ENCODE measurements at places on chromosomes 16 and 17.

DNA sequence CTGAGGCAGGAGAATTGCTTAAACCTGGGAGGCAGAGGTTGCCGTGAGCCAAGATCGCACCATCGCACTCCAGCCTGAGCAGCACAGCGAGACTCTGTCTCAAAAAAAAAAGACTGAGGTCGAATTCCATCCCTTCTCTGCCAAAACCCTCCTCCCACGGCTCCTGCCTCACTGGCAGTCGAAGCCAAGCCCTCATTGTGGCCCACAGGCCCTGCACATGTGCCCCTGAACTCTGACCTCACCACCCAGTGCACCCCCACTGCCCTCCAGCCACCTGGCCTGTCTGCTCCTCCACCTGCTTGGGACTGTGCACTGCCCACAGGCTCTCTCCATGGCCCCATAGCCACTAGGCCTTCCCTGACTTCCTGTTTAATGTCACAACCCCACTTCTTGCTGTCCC, 7.0 kb downstream of the MYO15A start:
- DNase-seq, result no peak

- DNase-seq, result peak; percentile 26
These were observed 791 bp downstream of the DNAI2 start for GRCh38 chr17:74274709-74275340.

DNA sequence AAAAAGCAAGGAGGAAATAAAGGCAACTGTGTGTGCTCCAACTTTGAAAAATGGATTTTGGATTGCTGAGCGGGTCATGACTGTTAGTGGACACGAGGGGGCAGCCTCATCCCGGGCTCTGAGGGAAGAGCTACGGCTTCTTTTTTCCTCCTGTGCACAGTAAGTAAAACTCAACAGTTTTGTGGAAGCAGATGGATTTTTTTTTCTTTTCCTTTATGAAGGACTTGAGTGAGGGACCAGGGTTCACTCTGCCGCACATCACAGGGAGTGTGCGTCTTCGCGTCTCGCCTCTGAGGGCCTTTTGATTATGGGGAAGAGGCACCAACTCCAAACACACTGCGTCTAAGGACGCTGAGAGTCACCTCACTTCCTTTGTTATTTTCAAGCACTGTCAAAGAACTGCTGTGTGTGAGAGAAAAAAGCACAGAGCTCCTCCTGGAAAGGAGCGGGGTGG, 80.3 kb upstream of the GOT2 start:
- DNase-seq, result peak; percentile 1

DNA sequence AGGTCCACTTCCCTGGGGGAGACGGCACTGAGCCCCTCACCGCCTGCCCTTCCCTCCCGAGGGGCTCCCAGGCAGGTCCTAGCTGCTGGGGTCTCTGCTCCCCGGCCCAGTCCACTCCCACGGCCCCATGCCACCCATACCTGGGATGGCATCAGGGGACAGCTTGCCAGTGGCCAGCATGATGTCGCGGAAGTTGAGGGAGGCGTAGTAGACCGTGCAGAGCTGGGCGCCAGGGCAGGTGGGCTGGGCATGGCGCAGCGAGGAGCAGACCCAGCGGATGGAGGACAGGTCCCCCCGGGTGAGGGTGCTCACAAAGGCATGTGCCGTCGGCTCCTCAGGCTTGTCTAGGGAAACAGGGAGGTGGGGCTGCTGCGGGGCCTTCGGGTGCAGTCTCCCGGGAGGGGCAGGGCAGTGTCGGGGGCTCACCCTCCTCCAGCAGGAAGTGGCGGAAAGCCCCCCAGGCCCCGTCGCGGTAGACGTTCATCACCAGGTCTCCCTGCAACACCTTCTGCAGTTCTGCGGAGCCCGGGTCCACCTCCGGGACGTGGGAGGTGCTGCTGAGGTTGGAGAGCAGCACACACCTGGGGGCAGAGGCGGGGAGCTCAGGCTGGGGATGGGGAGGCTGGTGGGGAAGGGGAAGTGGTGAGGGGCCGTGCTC, 13.5 kb downstream of the FASN start:
- DNase-seq, result no peak

GRCh38 chr17:74647871-74648672, 24.5 kb upstream of the CD300E start:
- no peak for DNase-seq

GRCh38 chr17:67417507-67417906, 40.4 kb downstream of the PITPNC1 start:
- DNase-seq, result no peak

DNA sequence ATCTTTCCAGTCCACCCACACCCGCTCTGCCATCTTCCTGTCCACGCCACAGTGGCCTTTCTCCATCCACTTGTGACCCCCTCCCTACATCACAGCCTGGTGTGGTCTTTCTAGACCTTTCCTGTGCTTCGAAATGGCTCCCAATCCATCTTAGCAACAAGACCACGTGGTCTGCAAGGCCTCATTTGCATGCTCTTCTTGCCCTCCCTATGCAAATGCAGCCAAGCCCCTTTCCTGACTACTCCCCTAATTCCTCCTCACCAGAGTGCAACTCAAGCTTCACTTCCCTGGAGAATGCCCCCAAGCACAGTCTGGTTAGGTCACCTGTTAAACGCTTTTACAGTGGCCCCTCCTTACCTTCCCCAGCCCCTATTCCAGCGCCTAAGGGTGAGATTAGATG, 6.1 kb downstream of the PPP1R9B start:
- DNase-seq, result no peak

- no peak for DNase-seq
These were observed 100.9 kb downstream of the AMFR start for GRCh38 chr16:56324406-56324805.

DNA sequence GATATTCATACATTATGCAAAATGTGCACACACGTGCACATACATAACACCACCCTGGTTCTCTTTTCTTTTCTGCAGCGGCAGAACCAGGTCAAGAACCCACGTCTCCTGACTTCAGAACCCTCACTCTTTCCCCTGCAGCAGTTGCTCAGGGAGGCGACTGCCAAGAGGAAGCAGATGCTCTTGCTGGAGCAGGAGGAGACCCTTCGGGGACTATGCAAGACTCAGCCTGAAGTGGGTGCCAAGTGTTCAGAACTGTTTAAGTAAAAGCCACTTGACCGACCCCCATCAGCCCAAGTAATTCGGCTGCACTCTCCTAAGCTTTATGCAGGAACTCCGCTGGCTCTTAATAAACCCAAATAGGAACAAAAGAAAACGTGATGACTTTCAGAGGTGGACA, 193.8 kb downstream of the SLC39A11 start:
- DNase-seq, result no peak

DNA sequence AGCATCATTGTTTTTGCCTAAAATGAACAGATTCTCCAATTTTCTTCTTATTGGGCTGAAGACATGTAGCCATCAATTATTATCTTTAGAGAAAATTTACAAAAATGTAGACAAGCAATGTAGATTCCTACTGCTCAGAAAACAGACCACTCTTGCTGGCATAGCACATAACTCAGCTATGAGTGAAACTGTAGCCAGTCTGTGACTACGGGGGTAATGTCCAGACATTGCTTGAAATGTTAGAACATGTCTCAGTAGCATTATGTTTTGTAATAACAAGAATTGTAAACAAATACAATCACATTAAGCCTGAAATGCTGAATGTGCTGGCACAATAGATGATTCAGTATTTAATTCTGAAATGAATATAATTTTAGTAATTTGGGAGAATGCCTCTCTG, 265.7 kb upstream of the KCNJ16 start:
- no peak for DNase-seq

GRCh38 chr16:9048302-9048700, 43.1 kb upstream of the HAPSTR1 start:
- no peak for DNase-seq

DNA sequence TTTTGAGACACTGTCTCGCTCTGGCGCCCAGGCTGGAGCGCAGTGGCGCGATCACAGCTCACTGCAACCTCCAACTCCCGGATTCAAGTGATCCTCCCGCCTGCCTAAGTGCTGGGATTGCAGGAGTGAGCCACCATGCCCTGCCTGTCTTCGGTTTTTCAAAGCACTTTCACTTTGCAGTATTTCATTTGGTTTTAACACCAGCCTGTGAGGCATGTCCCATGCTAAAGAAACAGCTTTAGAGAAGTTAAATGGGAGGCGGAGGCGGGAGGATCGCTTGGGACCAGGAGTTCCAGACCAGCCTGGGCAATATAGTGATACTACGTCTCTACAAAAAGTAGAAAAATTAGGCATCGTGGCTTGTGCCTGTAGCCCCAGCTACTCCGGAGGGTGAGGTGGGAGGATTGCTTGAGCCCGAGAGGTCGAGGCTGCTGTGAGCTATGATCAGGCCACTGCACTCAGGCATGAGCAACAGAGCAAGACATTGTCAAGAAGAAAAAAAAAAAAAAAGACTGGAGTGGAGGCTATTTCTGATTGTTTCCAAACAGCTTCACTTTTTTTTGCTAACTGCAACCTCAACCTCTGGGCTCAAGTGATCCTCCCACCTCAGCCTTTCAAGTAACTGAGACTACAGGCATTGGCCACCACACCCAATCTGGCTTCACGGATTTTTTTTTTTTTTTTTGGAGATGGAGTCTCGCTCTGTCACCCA, 1.3 kb downstream of the METTL23 start:
- DNase-seq, result no peak

DNA sequence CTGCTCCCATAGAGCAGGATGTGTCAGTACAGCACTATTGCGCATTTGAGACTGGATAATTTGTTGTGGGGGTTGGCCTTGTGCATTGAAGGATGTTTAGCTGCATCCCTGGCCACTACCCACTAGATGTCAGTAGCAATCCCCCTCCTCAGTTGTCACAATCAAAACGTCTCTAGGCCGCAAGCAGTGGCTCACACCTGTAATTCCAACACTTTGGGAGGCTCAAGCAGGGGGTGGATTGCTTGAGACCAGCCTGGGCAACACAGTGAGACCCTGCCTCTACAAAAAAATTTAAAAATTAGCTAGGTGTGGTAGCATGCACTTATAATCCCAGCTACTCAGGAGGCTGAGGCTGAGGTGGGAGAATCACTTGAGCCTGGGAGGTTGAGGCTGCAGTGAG, 48.4 kb downstream of the CENPV start:
- DNase-seq, result no peak

DNA sequence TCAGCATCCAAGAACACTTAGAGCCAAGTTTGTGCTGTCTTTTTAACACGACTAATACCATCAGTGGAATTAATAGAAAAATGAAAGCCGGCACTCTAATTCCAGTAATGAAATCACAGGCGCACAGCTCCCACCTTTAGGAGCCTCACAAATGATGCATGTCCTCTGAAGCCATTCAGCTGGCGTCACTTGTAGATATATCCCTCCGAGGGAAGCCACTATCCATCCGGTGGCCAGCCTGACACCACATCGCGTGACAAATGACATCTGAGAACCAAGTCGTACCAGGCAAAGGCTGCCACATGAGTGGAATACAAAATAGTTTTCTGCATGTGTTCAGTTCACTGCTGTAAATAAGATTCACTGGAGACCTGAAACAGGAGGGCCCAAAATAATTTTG, 205.6 kb downstream of the GRIN2A start:
- DNase-seq, result no peak

DNA sequence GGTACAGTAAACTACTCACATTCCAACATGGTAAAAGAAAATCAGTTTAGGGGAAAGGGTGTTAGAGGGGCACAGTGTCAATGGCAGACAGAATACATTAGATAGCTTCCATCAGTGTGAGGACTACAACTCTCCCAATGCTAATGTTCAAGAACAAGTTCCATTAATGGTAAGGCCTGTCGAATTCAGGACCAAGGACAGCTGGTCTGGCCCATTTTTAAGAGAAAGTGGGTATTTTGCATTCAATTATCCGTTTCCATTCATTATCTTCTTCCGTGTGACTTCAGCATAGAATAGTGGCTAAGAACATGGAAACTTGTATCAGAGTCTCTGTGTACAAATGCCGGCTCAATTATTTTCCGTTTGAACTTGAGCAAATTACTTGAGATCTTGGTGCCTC, 98.4 kb downstream of the XYLT1 start:
- no peak for DNase-seq
